ENCODE measurements at places on chromosomes 2 and 18.

DNA sequence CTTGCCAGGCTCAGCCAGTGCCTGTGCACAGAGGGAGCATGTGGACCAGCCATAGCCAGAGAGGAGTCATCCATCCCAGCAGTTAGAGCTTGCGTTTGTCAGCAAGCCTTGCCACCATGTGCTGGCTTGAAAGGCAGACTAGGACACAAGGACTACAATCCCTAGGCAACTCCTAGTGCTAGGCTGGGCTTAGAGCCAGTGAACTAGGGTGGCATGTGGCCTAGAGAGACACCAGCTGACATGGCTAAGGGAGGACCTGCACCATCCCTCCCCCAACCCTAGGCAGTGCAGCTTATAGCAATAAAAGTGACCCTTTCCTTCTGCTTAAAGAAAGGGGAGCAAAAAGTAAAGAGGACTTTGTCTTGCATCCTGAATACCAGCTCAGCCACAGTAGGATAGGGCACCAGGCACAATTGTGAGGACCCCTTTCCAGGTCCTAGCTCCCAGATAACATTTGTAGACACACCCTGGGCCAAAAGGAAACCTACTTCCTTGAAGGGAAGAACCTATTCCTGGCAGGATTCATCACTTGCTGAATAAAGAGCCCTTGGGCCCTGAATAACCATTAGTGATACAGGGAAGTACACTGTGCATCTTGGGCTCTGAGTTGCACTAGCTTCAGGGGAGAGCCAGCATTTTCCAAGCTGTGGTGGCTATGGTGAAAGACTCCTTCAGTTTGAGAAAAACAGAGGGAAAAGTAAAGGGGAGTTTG lies 38.7 kb upstream of the UXS1 start:
- no peak for DNase-seq

DNA sequence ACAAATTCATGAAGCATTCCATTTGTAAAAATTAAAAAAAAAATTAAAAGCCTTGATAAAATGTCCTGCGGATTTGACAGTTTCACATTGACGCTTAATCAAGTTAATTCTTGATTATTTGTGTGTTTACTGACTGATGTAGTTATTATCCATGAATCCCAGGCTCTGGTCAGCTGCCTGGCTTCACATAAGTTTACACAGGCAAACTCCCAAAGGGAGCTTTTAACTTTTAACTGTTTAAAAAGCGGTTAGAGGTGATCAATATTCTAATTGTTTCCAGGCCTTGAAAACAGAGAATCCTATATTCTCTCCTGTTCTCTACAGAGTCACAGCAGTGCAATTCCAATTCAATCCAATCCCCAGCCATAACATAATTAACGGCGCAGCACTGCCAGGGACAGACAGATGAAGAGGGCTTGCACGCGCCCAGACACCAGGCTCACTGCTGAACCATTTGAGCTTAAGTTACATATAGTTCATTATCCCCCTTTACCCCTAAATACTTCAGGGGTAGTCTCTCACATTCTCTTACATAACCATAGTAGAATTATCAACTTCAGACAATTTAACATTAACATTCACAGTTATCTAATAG lies 47.5 kb downstream of the ATP8B1 start:
- DNase-seq = no peak

GRCh38 chr18:25080211-25080610 lies 271.8 kb downstream of the ZNF521 start:
- no peak for DNase-seq

DNA sequence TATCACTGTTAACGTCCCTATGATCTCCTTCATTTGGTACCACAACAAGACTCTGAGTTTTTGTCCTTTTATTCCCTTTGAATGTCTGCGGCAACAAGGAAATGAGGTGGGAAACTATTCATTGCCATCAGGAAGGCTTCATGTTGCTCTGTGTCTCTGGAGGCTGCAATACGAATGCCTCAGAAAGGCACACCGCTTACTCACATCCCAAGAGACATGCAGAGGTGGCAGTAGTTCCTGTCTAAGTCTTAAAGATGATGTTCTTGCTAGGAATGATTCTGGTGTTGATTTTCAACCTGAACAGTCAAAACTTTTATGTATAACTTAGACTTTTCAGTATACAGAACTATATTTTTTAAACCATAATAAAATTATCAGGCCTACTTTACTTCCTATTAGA lies 24.0 kb downstream of the CNTNAP5 start:
- no peak for DNase-seq

DNA sequence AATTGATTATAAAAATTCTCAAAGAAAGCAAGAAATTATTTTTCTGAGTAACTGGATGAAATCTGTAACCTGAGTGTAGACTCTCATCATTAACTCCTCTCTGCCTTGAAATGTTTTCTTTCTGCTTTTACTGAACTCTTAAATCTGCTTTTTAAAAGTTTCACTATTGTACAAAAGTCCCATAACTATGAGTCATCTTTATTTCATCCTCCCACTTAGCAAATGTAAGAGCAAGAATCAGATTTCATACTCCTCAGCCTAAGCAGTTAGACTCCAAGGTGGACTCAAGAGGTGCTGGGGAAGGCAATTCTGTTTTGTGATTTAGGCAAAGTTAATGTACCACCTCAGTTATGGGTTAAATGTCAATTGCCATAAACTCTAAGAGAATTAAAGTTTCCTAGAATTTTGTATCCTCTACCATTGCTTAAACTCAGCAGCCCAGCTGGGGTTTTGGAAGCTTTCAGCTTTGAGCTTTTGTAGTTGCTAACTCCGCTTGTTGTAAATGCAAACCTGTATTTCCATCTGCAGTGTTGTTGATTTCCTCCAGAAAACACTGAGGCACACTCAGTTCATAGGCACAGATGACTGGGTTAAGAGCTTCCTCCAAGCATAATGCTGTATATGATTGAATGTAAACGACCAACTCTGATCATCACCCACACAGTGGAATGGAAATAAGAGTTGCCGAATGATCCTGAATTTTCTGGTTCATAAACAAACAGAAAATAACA lies 268.8 kb downstream of the ARHGAP15 start:
- no peak for DNase-seq

DNA sequence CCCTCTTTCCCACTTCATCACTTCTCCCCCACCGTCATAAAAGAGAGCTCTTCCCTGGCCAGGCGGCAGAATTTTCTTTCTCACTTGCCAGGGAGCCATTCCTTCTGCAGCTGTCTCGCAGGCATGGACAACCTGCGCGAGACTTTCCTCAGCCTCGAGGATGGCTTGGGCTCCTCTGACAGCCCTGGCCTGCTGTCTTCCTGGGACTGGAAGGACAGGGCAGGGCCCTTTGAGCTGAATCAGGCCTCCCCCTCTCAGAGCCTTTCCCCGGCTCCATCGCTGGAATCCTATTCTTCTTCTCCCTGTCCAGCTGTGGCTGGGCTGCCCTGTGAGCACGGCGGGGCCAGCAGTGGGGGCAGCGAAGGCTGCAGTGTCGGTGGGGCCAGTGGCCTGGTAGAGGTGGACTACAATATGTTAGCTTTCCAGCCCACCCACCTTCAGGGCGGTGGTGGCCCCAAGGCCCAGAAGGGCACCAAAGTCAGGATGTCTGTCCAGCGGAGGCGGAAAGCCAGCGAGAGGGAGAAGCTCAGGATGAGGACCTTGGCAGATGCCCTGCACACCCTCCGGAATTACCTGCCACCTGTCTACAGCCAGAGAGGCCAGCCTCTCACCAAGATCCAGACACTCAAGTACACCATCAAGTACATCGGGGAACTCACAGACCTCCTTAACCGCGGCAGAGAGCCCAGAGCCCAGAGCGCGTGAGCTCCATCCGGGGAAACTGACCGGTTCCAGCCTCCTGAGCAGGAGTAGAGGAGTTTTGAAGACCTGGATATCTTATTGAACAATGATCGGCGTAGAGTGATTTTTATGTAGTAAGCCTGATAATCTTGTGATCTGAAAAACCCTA lies at the start of gene MSGN1:
Gene MSGN1 (plus strand): TSS at position 65 of the 850 bp plus-strand sequence. CDS start 59 bp downstream, at position 124.
- no peak for DNase-seq

GRCh38 chr2:166725927-166726924 lies 162.1 kb upstream of the XIRP2 start:
- no peak for DNase-seq

DNA sequence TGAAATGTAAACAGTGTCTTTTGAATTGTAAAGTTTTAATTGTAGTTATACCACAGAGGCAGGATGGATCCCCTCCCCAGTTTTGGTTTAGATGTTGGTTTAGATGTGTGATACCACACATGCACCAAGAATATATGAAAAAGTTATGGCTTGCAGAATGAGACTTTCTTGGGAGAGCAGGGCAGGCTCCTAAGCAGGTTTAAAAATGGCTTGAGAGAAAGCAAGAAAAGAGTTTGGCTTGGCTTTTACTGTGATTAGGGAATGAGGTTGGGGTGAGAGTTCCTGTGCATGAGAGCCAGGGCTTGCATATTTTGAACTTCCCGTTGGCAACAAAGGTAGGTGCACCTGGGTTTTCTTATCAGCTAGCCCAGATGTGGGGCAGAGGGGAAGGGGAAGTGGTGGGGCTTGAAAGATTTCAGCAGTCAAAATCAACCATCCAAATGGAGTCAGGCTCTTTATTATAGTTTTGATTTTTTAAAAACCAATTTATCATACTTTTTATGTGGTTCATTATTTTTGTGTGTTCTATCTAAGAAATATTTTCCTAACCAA lies 246.9 kb downstream of the MTX2 start:
- no peak for DNase-seq

GRCh38 chr2:4869154-4869553 lies 823.0 kb upstream of the SOX11 start:
- no peak for DNase-seq

GRCh38 chr2:226399006-226399405 lies 400.6 kb downstream of the IRS1 start:
- no peak for DNase-seq

GRCh38 chr2:240293557-240294461 lies 141.7 kb upstream of the GPC1 start:
- peak; percentile 10 for DNase-seq

GRCh38 chr2:10103179-10103578 lies 19.4 kb upstream of the RRM2 start:
- no peak for DNase-seq

GRCh38 chr18:74446178-74446577 lies 10.9 kb downstream of the DIPK1C start:
- no peak for DNase-seq

GRCh38 chr2:98810588-98810928 lies 79.6 kb upstream of the MGAT4A start:
- no peak for DNase-seq

GRCh38 chr2:179946346-179946745 lies 60.8 kb downstream of the CWC22 start:
- no peak for DNase-seq

DNA sequence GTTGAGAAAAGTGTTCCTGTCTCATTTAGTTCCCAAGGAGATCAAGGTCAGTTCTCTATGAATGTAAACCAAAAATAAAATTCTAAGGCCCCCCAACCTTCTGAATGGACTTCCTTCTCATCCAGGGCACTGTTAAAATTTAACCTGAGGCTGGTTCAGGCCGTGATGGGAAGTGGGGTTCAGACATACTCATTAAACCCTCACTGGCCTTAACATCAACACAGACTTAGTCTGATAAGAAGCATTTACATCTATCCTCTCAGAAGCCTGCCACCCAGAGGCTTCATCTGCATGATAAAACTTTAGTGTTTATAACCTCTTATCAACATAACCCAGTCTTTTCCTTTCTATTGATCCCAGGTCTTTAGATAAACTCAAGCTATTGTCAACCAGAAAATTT lies 22.4 kb downstream of the ITSN2 start:
- no peak for DNase-seq

DNA sequence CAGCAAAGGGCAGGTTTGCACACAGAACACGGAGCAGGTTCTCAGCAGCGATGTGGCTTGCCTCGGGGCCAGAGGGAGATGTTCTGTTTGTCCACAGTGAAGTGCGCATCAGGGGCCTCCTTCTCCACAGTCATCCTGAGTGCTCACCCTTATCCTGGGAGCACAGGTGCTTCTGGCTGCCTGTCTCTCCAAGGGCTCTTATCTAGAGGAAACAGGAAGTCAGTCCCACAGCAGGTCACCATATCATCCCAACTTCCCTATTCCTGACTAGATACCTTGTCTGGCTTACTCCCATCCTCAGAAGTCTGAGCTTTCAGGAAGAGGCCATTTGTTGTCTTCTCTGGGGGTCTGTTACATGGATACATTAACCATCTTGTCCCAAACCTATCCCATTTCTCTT lies at the start of gene CD207:
Gene CD207 (minus strand): TSS at position 174 of the 400 bp plus-strand sequence. CDS start 40 bp downstream, at position 134.
- no peak for DNase-seq

- DNase-seq = no peak
Observed at GRCh38 chr2:29628108-29628745, 293.2 kb downstream of the ALK start.

DNA sequence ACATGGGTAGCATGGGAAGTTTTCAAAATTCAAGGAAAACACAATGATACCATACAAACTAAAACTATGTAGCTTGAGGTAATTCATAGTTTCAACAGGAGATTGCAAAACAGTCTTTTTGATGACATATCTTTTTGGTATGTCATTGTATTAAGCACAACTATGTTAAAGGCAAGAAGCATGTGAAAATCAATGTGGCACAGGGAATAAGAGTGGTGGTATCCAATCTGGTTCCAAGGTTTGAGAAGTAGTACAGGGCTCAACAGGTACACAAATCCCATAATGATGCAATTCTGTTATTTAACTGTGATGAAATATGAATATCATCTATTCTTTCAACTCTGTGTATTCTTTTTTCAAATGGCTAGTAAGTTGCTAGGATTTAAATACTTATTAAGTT lies 16.4 kb upstream of the DLX2 start:
- DNase-seq = no peak

GRCh38 chr2:59770651-59771050 lies 782.8 kb downstream of the BCL11A start:
- DNase-seq = no peak

GRCh38 chr18:80168982-80169381 lies 59.9 kb downstream of the ADNP2 start:
- no peak for DNase-seq

DNA sequence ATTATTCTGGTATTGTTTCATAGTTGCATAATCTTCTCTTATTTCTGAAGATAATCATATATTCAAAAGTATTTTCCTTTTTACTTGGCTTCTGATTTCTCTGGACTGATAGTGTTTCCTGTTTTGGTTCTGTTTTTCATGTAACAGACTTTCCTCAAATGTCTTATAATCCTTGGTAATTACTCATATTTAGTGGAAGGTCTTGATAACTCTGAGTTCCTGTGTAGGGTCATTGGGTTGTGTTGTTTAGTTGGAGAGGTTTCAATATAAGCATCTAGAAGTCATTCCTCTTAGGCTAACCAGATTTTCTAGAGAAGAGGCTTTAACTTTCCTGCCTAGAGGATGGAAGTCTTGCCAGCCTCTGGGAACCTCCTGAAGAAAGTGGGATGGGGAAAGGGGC lies 23.8 kb downstream of the MFSD6 start:
- DNase-seq = no peak

GRCh38 chr2:167924556-167924955 lies 322.8 kb downstream of the STK39 start:
- DNase-seq = no peak

DNA sequence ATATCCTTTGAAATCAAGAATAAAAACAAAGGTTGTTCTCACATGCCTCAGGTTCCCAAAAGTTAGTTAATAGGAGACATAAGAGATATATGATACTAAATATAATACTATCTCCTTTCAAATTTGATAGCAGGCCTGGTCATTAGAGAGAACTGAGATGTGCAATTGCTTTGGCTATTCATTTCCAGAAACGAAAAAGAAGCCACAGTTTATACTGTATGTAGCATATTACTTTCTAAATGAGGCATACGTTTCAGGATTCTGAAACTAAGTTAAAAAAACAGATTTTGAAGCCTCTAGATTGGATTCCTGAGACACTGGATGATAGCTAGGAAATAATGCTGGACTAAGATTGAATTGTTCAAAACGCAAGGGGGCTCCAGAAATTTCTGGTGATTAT lies 7.1 kb downstream of the PPP1R1C start:
- DNase-seq = no peak

All from omental fat pad (tissue), 4 donors.